ENCODE measurements at places on chromosomes 7 and 10.

DNA sequence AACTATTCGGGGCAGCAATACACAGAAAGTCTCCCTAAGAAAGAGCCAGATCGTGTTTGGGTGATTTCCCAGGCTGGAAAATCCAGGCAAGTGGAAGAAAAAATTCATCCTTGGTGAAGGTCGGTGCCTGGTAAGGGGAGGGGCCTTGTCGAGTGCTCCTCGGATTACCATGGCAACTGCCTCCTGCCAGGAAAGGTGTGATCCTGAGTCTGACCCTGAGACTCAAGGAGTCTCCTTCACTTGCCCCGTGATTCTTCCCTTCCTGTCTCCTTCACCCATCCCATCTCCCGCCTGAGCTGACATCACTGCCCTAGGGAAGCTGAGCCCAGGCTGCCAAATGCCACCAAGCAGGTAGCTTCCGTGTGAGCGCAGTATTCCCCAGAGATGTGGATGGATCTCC is 112.2 kb downstream of the MYL10 start:
- no peak for DNase-seq

- DNase-seq: no peak
These were observed 138.8 kb downstream of the DKK1 start for GRCh38 chr10:52452600-52453493.

- no peak for DNase-seq
These were observed 94.7 kb downstream of the ZNRF2 start for GRCh38 chr7:30379131-30379530.

DNA sequence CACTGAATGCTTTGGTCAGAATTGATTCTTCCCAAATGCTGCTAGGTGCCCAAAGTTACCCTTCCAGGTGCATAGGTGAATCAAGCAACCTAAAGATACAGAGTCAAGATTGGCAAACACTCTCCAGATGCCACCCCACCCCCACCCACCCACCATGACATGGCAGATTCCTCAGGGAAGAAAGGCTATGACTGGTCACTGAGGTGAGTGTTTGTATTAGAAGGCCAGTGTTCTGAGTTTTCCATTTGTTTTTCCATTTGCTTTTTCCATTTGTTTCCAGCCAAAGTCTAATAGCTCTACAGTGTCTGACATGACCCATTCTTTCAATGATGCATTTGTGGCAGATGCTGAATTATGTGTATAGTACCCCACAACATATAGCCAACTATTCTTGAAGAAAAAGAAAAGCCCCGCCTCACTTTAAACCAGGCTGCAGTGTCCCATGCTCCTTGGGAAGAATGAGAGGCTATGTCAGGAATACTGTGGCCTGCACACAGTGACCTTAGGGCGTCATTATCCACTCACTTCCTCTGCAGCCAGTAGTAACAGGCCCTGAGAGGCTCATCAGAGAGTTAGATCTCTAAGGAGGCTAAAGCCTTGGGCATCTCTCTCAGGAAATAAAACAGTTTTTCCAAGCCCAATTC is 16.1 kb upstream of the HIBADH start:
- no peak for DNase-seq

GRCh38 chr10:112689327-112690072 is 242.5 kb downstream of the VTI1A start:
- DNase-seq: no peak

DNA sequence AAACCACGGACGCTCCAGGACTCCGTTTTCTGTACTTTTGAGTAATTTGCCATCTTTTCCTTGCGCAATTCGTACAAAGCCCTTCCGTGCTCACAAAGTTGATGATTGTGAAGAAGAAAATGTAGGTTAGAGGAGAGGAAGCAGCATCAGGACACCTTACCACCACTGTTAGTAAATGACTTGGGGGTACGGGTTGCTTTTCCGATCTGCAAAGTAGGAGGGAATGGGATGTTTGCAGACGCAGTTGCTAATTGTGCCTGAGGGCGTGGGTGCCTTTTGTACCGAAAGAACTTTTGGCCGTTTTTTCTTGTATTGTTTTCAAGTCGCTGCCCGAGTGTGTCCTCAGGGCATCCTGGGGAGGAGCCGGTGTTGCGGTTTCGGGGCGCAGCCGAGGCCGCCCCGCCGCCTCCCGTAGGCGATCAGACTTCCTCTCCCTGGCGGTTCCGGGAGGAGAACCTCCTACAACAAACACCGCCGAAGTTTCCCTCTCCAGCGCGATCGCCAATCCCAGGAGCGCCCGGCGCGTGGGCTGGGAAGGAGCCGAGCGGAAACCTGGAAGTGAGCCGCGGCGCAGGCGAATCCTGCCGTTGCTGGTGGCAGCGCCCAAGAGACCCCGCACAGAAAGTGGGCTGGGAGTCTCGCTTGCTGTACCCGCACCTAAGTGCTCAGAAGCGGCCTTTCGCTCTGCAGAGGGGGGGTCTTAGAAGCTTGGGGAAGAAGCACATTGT is 1.0 kb downstream of the PRR15 start:
- no peak for DNase-seq

GRCh38 chr10:13845897-13846296 is 259.1 kb downstream of the PRPF18 start:
- no peak for DNase-seq

DNA sequence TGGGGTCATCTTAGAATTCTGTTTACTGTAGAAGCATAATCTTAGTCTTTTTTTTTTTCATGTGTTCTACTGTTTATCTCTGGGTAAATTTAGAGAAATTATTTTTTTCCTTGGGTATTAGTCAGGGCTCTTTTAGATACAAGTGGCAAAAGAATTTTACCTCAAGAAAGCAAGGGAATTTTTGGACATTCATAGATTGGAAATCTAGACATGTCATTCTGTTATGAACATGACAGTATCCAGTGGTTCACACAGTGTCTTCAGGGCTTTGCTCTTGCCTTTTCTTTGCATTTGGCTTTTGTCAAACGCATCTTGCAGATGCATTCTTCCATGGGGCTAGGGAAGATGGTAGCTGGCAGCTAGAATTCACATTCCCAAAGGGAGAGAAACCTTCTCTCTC is 13.7 kb upstream of the TAS2R41 start:
- no peak for DNase-seq

- DNase-seq: no peak
These were observed 103.9 kb downstream of the GRID1 start for GRCh38 chr10:86262688-86263181.

DNA sequence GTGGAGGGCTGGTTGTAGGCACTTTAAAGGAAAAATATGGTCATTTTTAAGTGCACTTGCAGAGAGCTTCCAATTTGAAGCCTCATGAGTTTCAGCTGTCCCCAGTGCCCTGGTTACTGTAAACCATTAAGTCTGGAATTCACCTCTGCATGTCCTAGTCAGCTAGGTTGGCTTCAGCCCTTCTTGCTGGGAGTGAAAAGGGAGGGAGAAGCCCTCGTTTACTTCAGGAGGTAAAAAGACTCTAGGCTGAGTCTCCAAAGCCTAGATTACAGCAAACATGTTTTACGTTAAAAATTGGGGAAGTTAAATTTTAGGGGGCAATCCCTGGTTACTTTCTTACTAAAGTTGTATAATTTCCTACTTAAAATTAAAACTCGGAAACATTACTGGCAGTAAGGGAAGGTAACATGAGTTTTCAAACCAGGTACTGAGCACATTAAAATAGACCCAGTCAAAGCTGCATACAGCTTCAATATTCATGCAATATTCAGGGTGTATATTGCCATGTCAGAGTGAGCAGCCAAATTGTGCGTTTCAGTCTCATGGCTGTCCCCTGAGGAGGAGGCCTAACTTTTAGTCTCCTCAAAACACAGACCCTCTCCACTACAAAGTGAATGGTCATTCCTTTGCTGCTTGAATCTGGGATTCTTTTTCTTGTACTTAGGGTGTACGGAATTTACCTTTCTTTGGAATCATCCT is 156.7 kb downstream of the PRKG1 start:
- no peak for DNase-seq

- DNase-seq: no peak
These were observed 107.0 kb downstream of the DOCK1 start for GRCh38 chr10:127012071-127012768.

GRCh38 chr10:102237711-102238252 is 3.5 kb downstream of the PITX3 start:
- no peak for DNase-seq

DNA sequence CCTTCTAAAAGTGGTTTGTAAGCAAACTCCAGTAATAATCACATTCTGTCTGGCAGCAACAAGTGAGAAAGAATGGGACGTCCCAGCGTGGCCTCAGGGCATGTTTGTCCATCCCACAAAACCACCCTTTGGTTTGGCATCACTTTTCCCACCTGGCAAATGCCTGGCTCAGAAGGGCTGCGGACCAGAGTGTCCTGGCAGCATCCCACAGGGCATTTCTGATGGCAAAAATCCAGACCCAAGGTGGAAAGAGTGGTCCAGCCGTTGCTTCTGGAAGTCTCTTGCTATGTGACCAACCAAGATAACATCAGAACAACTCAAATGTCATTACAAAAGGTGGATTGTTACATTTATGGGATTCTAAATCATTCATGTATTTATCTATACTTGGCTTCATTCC is 174.4 kb downstream of the CREB5 start:
- no peak for DNase-seq

DNA sequence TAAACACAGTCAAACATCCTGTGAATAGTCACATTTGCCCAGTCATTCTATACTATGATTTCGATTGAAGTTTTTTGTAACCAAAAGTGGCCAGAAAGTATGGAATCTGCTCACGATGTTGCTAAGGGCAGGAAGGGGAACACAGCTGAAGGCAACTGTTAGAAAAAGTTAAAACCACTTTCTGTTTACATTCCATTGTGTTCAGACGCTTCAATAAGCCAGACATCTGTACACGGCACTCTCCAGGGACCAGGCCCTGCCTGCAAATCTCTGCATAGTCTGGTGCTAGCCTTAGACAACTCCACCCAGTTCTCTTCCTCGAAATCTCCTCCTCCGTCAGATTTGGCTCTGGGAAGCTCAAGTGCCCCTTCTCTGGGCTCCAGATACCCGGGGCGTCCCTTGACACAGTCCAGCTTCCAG is 17.1 kb upstream of the TMEM120A start:
- DNase-seq: no peak

- no peak for DNase-seq
These were observed 37.3 kb upstream of the PRKAR2B start for GRCh38 chr7:107007007-107007891.

DNA sequence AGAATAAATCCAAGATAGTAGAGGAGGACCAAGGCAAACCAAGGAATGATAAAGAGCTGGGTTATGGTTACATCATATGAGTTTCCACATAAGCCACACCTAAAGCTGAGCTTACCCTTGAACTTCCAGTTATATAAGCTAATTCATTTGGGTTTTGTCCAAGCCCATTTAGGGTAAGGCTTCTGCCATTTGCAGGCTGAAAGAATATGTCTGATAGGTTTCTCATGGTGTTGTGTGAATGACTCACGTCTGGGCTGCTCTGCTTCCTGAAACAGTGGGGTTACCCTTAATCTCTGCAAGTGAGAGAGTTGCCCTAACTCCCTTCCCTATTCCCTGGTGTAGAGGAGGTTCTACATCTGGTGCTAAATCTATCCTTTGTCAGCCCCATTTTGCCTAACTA is 60.8 kb downstream of the PTTG1IP2 start:
- DNase-seq: no peak
